ENCODE measurements at places on chromosomes 3 and 15. TPM values are rescaled to one million over a fixed set of nuclear protein-coding genes. Genes with fewer than 3 reads are reported as not detected.

GRCh38 chr15:81254916-81255290 lies 58.2 kb downstream of the IL16 start:
- H3K4me1 ChIP-seq = no peaks in the 10 kb centered on the region
- H3K27ac ChIP-seq = no peak overlapping the region
- no peaks in the 10 kb centered on the region for H3K36me3 ChIP-seq
- DNase-seq = no peak
- H3K27me3 ChIP-seq = no peaks in the 10 kb centered on the region

DNA sequence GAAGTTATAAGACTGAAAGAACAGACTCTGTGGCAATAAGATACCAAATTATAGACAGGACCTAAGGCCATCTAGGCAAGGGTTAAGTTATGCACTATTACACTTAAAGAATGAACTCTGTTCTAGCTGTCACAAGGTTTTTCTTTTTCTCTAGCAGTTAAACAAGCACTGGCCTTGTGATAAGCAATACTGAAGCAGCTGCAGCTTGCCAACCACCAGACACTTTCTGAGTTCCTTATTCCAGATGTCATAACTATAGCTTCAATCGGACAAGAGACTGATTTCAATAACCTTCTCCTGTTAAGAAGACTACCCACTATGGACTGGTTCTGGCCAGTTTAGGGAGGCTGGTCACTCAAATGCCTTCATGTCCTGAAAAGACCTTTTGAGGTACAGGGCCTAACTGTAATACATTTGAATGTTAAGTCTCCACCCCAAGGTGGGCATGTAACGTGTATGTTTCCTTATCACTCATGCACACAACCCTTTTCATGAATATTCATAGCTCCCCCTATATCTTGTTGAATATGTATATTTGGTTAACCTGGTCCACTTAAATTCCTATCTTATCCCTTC lies 85.8 kb downstream of the CFAP20DC start:
- no peak overlapping the region for H3K27ac ChIP-seq
- no peaks in the 10 kb centered on the region for H3K27me3 ChIP-seq

DNA sequence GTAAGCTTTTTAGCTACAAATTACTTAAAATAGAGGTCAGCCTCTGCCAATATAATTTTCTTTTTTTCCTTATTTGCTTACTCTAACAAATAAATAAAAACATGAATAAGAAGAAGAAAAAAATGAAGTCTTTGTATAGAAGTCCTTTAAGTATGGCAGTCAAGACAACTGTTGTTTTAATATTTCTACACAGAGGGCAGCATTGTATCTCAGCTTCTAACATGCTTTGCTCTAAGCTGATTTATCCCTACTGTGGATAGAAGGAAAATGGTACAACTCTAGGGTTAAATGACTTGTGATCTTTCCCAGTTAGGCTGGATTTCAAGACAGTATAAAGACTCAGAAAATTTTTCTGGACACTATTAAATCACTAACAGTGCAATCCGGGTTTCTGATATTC lies 104.3 kb upstream of the MEIS2 start:
- H3K27ac ChIP-seq = peak overlapping the region; percentile 76
- DNase-seq = no peak
- H3K4me3 ChIP-seq = no peak overlapping the region
- H3K27me3 ChIP-seq = no peaks in the 10 kb centered on the region

Gene SOX14
- total RNA-seq = not detected

Gene NME9
- not detected for total RNA-seq
